ENCODE measurements at places on chromosomes 2 and 18.

DNA sequence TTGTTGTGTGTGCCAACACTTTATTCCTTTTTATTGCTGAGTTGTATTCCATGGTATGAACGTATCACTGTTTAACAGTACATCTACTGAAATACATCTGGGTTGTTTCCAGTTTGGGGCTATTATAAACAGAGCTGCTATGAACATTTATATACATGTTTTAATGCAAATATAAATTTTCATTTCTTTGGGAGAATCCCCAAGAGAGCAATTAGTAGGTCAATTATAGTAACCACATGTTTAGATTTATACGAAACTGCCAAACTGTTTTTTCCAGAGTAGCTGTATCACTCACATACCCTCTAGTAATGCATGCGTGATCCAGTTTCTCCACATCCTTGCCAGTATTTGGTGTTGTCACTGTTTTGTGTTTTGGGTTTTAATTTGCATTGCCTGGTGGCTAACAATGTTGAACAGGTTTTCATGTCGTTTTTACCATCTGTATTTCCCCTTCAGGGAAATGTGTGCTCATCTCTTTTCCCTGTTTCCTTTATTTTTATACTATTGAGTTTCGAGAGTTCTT is 81.0 kb downstream of the TMEM131 start:
- DNase-seq = no peak

DNA sequence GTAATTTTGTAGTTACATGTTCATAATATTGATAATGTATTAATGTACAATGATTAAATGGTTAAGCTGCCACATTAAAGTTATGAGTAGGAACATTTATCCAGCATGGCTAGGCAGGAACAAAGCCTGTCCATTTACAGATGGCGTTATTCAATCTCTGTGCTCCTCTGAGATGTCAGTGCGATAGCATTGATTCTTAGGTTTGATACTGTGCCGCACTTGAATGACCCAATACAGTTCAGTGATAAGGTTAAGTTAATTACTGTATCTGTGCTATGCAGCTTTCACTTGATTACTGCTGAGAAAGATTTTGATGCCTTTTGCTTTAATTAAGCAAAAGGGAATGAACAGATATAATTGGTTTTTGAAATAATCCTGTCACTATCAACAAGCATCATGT is 111.8 kb downstream of the ZNF407 start:
- no peak for DNase-seq

DNA sequence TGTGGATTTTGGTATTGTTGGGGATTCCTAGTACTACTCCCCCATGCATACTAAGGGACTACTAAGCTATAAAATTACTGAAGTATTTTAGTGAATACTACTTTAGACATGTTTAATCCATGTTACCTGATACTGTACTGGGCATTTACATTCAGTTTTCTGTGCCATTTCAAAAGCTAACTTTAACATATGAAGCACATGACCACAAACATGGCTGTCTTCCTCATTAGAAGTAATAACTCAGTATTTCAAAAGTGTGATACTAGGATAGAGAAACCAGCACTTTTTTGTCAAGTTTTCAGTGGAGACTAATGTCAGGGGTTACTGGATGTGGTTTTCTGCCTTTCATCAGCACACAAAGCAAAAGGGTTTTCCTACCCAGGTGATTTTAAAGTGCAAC is 27.9 kb downstream of the WDR33 start:
- DNase-seq = no peak

GRCh38 chr2:25618676-25619075 is 54.7 kb downstream of the DTNB start:
- DNase-seq = no peak

DNA sequence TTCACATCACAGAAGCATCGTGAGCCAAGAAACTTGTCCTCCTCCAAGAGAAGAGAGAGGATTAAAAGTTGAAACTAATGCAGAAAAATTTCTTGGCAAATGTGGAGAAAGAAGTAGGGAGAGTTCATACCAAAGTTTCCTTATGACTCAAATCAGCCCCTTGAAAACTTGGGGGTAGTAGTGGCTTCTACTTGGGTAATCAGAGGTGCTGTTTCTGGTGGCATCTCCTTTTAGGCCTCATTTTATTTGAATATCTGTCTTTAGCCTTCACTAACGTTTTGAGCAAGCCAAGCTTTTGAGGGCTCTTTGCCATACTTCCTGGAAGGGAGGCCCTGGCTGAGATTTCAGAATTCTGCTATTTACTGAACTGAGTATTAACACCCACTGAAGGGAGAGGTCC is 515.3 kb upstream of the MEX3C start:
- no peak for DNase-seq

- DNase-seq = no peak
These were observed 219.6 kb downstream of the CD226 start for GRCh38 chr18:69727912-69728572.

- DNase-seq = no peak
These were observed 82.5 kb downstream of the SPP2 start for GRCh38 chr2:234133004-234133403.

DNA sequence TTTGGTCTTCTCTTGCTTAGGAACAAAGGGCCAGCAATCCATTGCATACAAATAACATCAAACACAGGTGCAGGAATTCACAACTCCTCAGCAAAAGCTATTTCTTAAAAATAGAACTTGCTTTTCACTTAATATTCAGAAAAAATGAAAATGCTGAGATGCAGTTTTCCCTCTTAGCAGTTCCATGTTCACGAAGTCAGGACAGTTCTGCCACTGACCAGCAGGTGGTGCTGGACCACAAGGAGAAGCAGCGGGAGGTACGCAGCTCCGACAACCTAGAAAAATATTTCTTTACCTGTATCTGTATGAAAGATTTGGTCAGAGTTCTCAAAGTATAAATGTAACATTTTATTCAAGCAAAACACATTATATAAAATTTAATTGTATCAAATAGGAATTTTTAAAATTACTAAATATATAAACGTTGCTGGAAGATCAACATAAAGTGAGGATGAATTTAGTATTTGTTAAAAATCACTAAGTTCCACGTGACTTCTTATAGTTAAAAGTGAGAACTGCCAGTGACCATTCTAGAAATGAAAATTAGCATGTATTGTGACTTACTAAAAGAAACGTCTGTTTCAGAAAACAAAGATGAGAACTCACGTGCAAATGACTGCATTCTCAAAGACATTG is 48.8 kb downstream of the ADNP2 start:
- DNase-seq = peak; percentile 75

DNA sequence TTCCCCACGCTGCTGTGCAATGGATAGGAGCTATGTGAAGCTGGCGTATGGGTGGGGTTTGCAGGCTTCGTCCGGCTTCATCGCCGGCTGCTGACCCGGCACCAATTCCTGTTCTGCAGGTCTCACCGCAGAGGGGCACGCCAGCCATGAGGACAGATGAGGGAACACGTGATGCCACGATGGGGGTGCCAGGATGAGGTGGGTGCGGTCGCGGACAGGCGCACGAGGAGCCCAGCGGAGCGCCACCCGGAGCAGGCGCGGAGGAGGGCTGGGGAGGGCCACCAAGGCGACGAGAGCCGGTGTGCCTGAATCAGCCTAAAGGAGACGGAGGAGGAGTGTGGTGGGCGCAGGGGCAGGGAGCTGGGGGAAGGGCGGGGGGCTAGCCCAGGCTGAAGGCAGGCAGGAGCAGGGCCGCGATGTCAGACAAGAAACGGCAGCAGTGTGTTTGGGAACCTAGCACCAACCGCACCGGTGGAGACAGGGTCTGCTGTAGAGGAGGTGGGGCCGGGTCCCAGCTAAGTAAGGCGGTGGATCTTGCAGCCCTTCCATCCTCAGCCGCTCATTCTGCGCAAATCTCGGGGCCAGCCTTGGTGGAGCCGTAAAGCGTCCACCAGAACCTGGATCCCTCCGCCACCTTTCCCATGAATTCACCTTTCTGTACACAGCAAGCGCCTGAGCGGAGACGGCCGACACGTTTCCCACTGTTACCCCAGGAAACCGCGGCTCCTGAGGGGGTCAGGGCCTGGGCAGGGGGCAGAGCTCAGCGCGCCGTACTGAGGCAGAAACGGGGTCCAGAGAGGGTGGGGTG is 17.0 kb upstream of the CD8A start:
- DNase-seq = peak; percentile 41

GRCh38 chr18:46401486-46402070 is 255.4 kb downstream of the LOXHD1 start:
- no peak for DNase-seq

DNA sequence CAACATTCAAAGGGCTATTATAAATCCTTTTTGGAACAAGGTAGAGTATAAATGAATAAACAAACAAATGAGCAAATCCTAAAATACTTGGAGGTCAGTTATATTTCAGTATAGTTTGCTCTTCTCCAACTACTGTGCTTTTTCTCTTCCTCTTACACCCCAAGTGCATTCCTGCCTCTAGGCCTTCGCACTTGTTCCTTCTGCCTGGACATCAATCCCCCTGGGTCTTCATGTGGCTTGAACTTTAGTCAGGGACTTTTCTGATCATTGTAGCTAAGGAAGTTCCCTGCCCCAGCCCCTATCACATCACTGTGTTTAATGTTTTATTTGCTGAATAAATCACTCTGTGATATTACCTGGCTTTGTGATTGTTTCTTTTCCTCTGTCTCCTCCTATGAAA is 418.2 kb upstream of the HNRNPA3 start:
- no peak for DNase-seq

DNA sequence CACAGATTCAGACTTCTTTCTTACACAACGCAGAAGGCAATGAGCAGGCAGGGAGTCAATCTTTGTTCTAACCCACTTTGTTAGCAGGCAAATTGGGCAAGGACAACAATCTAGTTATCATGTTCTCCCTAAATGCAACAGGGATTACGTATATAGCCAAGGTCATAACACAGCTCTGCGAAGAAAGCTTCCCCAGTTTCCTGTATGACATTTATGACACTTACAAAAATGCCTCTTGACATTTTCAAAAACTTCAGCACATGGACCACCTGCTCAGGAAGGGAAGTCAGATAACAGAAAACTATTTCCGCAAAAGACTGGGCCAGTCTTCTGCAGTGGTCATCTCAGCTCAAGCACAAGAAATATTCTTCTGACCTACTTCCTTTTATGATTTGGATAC is 106.1 kb downstream of the IRS1 start:
- no peak for DNase-seq

DNA sequence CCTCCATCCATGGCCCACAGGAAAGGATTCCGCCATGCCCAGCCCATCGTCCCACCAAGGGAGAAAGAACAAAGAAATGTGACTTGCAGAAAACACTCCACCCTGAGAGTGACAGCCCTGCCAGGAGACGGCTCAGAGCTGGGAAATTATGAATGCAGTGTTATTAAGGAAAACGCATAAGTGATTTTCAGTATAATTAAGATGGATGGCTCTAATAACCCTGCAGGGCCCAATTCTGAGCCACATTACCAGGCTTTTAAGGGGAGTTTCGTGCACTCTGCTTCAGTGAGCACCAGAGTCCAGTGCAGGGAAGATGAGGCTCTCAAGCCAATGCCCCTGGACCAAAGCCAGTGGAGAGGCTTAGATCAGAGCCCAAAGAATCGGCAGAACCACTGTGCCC is 10.6 kb upstream of the TEX51 start:
- no peak for DNase-seq

GRCh38 chr2:37730037-37730818 is 58.8 kb upstream of the CDC42EP3 start:
- no peak for DNase-seq

DNA sequence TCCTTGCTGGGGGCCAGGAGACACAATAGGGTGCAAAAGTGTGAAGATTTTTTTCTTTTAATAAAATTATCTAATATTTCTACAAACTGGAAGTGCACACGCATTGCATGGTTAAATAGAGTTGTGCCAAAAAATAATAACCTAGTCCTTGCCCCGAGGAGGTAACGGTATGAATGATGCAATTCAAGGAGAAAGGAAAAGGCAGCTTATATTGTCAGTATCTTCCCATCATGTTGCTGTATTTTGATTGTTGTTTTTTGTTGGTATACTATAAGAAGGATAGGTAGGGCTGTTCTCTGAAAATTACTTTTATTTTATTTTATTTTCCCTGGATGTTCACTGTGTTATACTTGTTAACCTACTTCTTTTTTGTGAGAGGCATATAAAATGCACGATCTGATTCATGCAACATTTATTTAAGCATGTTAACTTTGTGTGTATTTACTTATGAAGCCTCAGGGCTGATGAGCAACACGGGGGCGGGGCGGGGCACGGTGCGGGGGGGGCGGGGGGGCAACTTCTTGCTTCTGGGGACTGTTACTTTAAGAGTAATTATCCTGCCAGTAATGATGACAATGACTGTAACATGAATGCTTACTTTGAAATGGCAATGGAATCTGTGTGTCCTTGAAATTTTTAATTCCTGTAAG is 118.6 kb downstream of the AQP4 start:
- no peak for DNase-seq

GRCh38 chr2:187966924-187967323 is 324.8 kb upstream of the GULP1 start:
- no peak for DNase-seq

- no peak for DNase-seq
These were observed 15.3 kb upstream of the GPR39 start for GRCh38 chr2:132401326-132401725.

All from psoas muscle (tissue), 8 donors.